ENCODE measurements at places on chromosomes 1 and 21.

GRCh38 chr1:33634806-33635205 is 162.4 kb downstream of the ZSCAN20 start:
- DNase-seq = no peak

- no peak for DNase-seq
These were observed 19.6 kb upstream of the SYNJ1 start for GRCh38 chr21:32747396-32747795.

- DNase-seq = no peak
These were observed 4.4 kb upstream of the ADAMTS1 start for GRCh38 chr21:26849428-26850115.

- no peak for DNase-seq
These were observed 12.6 kb upstream of the PPM1J start for GRCh38 chr1:112727716-112728115.

GRCh38 chr1:57131701-57132394 is 166.0 kb upstream of the C8B start:
- no peak for DNase-seq

DNA sequence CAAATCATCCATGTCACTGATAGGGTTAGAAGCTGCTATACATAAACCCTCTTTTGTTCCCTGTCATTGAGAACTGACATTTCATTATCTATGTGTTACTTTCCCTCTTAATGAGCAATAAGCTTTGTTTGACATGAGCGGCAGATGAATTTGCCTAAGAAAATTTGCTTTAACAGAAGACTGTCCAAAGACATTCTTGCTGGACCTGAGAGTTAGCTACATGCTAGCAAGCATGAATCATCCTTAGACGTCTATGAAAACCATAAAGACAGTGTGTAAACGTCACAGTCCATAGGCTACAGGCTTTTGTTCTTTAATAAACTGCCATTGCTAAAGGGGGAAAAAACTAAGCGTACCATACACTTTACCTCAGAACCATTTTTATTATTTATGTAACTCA is 73.1 kb downstream of the TNFSF4 start:
- no peak for DNase-seq

- DNase-seq = no peak
These were observed 374.5 kb downstream of the RPS6KC1 start for GRCh38 chr1:213425376-213426030.

- DNase-seq = no peak
These were observed 26.6 kb downstream of the DOP1B start for GRCh38 chr21:36183144-36183795.

- DNase-seq = no peak
These were observed 7.1 kb upstream of the GADD45A start for GRCh38 chr1:67677930-67678329.

GRCh38 chr1:21702780-21703179 is 33.6 kb upstream of the RAP1GAP start:
- DNase-seq = no peak

GRCh38 chr1:234460652-234461051 is 18.3 kb downstream of the TARBP1 start:
- no peak for DNase-seq

- DNase-seq = no peak
These were observed 9.9 kb downstream of the CLCA1 start for GRCh38 chr1:86478416-86479156.

GRCh38 chr1:53685272-53686051 is 53.5 kb downstream of the GLIS1 start:
- no peak for DNase-seq
